NCI-H2107 (cell line): ENCODE measurements at places on chromosomes 12 and 14.

DNA sequence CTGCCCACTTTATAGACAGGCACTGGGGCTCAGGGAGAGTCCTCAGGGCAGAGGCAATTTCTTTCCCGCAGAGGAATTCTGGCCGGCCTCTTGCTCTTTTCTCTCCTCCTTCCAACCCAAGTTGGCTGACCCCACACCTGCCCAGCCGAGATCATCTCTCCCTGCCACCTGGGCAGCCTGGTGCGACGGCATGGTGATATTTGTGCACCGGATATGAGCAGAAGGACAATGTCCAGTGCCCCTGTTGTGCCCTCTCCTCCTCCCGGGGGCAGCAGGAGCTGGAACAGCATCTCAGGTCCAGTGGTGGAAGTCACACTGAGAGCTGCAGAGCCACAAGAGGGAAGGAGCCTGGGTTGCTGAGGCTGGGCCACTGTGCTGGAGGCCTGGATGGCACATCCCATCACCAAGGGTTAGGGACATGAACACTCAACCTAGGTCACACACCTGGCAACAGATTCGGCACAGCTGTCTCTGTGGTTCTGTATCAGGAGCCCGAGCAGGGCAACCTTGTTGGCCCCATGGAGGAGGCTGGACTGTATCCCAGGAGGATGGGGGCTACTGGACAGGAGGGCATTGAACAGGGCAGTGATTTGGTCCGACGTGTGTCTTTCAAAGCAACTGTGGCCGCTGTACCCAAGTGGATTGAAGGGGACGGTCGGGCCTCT, 57.7 kb upstream of the DIO3 start:
- DNase-seq = no peak

DNA sequence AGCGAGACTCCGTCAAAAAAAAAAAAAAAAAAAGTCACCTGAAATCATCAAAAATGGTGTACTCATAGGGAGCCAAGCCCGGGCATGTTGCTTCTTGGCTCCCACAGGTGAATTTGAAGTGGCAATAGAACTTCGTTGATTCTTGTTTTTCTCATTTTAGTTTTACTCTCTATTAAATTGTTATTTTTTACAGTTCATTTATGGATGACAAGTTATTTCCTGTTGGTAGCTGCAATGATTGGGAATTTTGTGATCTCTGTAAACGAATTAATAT, 1.3 kb downstream of the TM7SF3 start:
- no peak for DNase-seq

DNA sequence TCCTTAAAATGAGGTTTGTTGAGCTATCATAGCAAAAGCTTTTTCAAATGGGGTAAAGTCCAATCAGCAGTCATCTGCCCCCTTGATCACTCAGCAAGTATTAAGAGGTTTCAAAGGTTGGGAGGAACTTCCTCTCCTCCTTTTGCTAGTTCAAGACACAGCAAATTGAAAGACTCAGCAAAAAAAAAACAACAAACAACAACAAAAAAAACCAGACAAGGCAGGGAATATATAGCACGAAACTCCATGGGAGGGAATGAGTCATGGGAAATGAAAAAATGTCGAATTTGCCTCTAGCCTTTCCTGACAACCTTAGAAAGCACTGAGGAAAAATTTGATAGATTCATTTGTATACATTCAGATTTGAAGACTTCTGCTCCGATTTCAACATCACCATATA, 1.6 kb upstream of the SLC7A8 start:
- no peak for DNase-seq

- no peak for DNase-seq
These were observed 79.8 kb upstream of the CFL2 start for GRCh38 chr14:34794217-34794616.

DNA sequence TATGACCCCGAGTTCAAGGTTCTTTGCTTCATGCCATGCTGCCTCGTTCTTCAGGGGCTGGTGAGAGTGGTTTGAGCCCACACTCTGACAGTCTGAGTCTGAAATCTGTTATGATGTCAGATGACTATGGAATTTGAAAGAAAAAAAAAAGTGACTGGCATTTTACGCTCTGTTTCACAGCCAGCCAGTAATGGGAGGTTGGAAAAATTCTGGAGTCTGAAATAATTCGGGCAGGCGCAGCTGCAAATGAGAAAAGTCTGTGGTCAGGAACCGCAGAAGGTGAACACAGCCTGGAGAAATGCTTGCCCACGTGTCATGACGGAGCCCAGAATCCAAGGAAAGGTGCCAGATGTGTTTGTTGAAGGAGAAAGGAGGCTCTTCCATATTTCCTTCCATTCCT, 269.8 kb upstream of the PWP1 start:
- DNase-seq = no peak

DNA sequence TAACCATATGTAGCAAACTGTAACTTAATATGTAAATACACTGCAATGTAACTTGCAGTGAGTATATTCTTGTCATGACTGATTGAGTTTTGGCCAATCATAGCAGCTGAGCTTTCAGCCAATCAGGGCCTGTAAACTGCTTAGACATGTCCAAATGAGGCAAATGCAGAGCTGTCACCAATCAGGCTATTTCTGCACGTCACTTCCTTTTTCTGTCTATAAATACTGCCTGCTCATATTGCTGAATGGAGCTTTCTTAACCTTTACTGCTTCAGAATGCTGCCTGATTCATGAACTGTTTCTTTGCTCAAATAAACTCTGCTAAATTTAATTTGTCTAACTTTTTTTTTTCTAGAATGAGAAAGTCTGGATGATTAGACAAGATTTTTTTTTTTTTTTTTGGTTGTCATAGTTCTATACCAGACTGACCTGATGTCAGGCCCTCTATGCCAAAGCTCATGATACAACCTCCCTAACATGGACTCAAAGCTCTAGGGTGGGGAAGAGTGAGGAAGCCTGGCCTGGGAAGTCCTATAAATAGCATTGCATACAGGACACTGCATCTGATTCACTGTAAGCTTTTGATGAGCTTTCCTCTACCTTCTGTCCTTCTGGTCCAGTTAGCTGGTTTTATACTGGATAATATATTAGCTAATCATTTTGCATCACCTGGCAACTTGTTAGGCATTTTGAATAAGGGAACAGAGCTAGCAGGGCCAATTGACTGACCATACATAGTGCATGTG, 12.0 kb downstream of the MGP start:
- DNase-seq = no peak
